ENCODE measurements at places on chromosomes 11 and 22.

GRCh38 chr11:128324051-128324481 is 263.3 kb downstream of the ETS1 start:
- DNase-seq: no peak

DNA sequence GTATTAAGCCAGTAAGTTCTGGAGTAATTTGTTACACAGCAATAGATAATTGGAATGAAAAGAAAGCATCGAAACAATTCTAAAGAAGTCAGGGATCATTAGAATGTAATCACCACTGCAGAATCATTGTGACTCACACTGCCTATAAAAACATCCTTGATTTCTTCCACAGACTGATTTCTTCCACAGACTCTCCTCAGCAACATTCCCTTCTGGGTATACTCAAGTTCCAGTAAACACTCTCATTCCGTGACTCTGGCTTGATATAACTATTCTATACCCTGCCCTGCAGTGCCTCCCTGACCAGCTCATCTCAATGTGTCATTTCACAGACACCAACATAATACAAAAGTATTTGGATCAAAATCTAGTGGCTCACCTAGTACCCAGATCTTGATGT is 120.5 kb downstream of the BBOX1 start:
- no peak for DNase-seq

- DNase-seq: no peak
These were observed 34.0 kb downstream of the UQCR10 start for GRCh38 chr22:29801153-29801552.

- no peak for DNase-seq
These were observed 61.6 kb upstream of the CDON start for GRCh38 chr11:126124231-126124661.

- DNase-seq: no peak
These were observed 85.9 kb downstream of the TIMP3 start for GRCh38 chr22:32887324-32887980.

GRCh38 chr22:23035557-23036277 is 34.6 kb upstream of the GNAZ start:
- DNase-seq: no peak

- DNase-seq: no peak
These were observed 186.1 kb downstream of the TMEM135 start for GRCh38 chr11:87223816-87224215.

- no peak for DNase-seq
These were observed 26.0 kb downstream of the LIMK2 start for GRCh38 chr22:31238057-31238456.

- no peak for DNase-seq
These were observed 26.2 kb downstream of the GAB2 start for GRCh38 chr11:78391424-78391823.

Measured in T-helper 1 cell (primary cell).